ENCODE measurements at places on chromosomes 13 and 19.
A peak's percentile ranks its signal among the peaks of the same experiment; 100 is the strongest.

- DNase-seq: no peak
Measured at GRCh38 chr13:89550938-89551337, 1796.5 kb upstream of the MIR17HG start.

GRCh38 chr19:48745208-48745995, 1.3 kb downstream of the IZUMO1 start:
- DNase-seq: peak; percentile 35

DNA sequence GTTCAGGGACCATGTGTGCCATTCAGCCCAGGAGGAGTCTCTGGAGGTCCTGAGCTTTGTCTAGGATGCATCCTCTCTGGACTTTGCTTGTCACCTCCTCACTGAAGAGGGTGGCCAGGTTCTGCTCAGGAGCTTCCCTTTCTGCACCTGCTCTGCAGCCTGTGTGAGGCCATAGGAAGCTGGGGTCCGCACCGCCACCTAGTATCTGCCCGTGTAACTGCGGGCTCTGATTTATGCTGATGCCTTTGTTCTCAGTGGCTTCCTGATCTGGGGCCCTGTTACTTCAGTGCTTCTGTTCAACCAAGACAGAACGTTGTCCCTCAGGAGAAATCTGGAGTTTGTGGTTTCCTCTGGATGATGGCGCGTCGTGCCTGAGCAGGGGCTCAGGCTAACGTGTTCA, 15.5 kb downstream of the ZNF610 start:
- DNase-seq: no peak

- no peak for DNase-seq
Measured at GRCh38 chr19:50797781-50798658, 7.8 kb downstream of the ACP4 start.

- no peak for DNase-seq
Measured at GRCh38 chr13:44050450-44051063, 170.9 kb downstream of the LACC1 start.

DNA sequence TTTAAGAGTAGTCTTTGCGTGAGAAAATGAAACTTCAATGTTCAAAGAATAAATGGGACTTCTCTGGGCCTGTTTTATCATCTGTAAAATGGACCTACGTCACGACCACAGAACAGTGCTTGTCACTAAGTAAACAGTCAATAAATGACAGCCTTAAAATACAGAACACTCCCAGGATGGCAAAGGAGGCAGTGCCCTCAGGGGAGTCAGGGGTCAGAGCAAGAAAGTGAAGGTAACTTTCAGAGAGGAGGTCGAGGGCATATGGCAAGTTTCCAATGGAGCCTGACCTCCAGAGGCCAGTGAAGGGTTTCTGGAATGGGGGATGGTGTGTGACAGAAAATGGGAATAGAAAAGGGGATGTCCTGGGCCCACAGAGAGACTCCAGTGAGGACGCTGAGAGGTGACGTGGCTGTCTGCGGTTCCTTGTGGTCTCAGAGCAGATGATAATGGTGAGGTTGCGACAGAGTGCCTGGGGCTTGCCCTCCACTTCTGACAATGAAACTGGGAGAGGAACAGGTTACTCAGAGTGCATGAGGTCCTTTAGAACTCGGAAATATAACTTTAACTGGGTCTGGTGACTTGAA, 91.8 kb downstream of the UBL3 start:
- DNase-seq: peak; percentile 12

DNA sequence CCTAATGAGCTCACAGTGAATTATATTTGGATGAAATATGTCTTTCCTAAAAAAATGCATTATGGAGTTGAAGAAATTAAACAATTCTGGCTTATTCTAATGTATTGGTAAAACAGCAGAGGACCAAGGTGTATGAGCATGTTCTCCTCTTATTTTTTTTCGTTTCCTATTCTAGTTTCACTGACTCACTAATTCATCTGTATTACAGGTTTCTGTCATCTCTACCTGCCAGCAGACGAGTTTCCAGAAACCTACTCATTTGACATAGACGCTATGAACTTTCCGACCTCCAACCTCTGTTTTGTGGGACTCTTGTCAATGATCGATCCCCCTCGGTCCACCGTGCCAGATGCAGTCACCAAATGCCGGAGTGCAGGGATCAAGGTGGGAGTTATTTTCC, 20.3 kb downstream of the ATP12A start:
- no peak for DNase-seq

- no peak for DNase-seq
Measured at GRCh38 chr13:34031610-34032009, 213.7 kb downstream of the RFC3 start.

DNA sequence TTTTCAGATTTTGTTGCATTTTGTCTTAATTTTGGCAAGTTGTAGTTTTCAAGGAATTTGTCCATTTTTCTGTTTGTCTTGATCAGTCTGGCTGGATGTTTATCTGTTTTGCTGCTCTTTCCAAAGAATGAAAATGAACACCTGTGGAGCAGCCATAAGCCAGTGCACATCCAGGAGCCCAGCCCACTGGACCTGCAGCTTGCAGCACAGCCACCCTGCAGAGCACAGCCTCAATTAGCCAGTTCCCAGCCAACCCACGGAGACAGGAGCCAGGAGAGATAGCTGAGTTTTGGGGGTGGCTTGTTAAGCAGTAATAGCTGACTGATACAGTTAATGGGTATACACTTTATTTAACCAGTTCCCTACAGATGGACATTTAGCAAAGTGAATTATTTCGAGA, 38.0 kb upstream of the URI1 start:
- DNase-seq: no peak

- peak; percentile 82 for DNase-seq
Measured at GRCh38 chr19:46786236-46787039, 2.0 kb downstream of the SLC1A5 start.

GRCh38 chr13:30027569-30028455, 177.4 kb upstream of the UBL3 start:
- no peak for DNase-seq

DNA sequence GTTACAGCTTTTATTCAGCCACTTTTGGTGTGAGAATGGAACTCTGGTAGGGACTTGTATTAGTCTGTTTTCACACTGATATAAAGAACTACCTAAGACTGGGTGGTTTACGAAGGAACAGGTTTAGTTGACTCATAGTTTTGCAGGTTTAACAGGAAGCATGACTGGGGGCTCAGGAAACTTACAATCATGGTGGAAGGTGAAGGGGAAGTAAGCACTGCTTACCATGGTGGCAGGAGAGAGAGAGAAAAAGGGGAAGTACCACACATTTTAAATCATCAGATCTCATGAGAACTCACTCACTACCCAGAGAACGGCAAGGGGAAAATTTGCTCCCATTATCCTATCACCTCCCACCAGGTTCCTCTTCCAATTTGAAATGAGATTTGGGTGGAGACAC, 942.2 kb downstream of the PCDH17 start:
- DNase-seq: no peak

- DNase-seq: no peak
Measured at GRCh38 chr13:51643882-51644281, 59.6 kb downstream of the WDFY2 start.

- DNase-seq: no peak
Measured at GRCh38 chr19:1026783-1027649, 608 bp downstream of the CNN2 start.

DNA sequence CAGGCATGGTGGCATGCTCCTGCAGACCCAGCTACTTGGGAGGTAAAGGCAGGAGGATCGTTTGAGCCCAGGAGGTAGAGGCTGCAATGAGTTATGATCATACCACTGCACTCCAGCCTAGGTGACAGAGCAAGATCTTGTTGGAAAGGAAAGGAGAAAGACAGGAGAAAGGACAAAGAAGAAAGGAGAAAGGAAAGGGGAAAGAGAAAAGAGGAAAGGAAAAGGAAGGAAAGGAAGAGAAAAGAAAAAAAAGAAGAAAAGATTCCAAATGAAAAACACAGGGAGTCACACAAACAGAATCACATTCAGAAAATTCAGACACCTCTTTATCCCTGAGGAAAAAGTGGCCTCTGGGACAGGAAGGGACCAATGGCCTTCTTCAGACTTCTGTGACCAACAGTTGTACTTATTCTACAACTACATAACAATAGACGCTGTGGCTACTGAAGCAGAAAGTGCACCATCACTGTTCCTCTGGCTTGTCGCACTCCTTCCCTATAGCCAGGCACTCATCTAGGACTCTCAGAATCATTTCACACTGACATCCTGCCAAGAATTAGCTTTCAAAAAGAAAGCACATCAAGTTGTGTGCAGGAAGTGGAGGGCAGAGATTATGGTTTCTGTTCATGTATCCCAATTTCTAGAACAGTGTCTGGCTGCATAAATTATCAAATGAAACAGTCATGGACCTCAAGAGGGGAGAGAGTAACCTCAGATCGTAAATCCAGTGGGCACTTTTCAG, 5.9 kb downstream of the MTMR6 start:
- DNase-seq: no peak

GRCh38 chr13:99103536-99103935, 97.1 kb upstream of the UBAC2 start:
- DNase-seq: no peak

DNA sequence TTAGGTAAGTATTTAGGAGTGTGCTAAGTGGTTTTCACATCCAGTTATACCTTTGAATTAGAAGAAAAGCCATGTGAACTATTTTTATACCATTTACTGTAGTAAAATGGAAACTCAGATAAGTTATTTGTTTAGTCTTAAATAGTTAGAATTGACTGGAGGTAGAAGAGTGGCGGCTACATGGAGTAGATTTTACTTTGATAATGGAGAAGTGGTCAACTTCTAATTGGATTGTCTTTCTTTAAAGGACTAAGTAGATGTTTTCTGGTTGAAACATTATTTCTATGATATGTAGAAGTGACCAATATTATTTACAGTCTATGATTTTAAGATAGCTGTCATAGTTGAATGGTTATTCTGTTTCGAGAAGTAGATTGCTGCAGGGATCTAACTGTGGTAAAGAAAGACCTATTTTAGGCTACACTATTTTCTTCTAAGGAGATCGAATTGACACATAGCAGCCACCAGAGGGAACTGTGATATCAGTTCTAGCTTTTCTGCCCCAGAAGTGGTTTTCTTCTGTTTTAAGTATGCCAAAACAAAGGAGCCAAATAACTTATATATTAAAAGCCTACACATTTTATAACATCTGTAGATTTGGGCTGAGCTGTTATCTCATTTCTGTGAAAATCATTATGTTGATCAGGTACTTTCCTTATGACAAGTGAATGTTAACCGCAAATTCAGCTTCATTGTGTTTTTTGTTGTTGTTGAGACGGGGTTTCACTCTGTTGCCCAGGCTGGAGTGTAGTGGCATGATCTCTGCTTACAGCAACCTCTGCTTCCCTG, 26.1 kb downstream of the ZMYM2 start:
- DNase-seq: no peak

DNA sequence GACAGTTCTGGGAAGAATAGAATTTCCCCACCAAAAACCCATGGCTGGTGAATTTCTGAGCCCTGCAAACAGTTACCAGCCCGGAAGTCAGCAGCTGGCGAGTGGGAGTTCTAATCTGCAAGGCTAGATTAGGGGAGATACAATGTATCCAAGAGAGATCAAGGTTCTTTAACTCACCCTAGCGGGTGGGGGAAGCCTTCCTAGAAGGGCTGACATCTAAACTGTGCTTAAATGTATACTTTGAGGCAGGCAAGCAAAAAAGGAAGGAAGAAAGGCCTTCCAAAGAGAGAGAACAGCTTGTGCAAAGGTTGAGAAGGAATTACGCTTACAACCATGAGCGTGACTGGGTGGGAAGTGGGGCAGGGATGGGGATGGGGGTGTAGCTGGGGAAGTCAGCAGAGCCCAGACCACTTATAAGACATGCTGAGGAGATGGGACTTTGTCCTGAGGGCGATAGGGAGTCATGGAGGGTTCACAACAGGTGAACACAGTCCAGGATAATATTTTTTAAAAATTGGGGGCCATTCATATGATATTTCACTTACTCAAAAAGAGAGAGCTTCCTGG, 20.8 kb upstream of the ZNRF4 start:
- no peak for DNase-seq

GRCh38 chr19:6744381-6745301, 5.2 kb downstream of the TRIP10 start:
- no peak for DNase-seq

- DNase-seq: peak; percentile 21
Measured at GRCh38 chr19:40398417-40399131, 8.6 kb upstream of the HIPK4 start.

- DNase-seq: no peak
Measured at GRCh38 chr19:20278342-20278741, 111.3 kb downstream of the ZNF486 start.

GRCh38 chr13:84352946-84353345, 470.7 kb upstream of the SLITRK1 start:
- DNase-seq: no peak

DNA sequence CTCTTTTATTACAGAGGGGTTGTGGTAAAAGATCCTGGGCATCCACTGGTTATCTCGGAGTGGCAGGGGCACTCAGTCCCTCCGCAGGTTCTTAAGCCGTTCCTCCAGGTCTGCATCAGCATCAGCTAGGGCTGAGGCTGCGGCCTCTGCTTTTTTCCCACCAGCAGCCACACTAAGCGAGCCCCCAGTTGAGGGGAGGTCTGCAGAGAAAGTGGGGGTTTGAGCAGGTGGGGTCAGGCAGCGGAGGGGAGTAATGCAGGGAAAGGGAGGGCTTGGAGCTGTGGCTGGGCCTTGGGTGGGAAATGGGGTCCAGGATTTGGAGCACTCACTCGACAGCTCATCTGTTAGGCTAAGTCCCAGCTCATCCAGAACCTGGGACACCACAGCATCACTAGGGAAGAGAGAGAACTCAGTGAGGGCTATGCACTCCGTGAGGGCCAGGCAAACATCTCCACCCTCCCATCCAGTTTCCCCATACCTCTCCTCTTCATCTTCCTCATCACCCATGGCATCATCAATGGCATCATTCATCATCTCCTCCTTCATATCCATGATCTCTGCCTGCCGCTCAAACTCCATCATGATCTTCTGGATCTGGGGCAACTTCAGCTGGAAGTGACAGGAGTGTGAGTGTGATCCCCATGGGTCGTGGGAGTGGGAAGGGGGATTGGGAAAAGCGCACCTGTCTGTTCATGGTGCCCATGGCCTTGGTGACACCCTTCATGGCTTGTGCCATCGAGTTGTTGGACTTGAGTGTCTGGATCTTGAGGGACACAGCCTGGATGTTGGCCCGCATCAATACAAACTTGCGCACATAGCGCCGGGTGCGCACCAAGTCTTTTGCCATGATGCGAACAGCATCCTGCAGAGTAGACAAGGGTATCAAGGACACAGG, 3.1 kb downstream of the CHMP2A start:
- DNase-seq: no peak

DNA sequence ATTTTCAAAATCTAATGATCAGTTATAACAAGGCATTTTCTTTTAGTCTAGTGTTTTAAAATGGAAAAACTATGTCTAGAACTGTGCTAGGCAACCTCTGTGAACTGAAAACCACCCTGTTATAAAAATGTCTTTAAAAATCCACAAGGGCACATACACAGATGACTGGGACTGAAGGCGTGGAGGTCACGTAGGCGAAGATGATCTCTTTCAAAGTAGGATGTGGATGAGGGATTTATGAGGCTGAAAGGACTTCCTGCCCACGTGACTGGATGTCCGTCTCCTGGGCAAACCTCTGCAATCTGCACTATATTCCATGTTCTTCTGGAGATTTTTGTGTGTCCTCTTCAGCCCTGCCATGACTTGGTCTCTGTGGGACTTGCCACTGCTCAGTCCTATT, 84.2 kb upstream of the ZNF536 start:
- DNase-seq: no peak

All from activated gamma-delta T cell treated with Interleukin-2 at 50 U/mL for 16 hours (primary cell).